NCI-H1048 (cell line): ENCODE measurements at places on chromosomes 16 and 17.

DNA sequence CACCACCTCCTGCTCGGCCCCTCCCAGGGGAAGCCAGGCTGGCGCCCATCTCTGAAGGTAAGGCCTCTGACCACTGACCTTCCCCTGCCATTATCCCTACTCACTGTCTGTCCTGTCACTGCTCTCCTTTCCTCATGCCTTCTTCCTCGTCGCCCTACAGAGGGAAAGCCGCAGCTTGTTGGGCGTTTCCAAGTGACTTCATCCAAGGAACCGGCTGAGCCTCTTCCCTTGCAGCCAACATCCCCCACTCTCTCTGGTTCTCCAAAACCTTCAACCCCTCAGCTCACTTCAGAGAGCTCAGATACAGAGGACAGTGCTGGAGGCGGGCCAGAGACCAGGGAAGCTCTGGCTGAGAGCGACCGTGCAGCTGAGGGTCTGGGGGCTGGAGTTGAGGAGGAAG, 3.0 kb downstream of the COA3 start:
- no peak for DNase-seq

DNA sequence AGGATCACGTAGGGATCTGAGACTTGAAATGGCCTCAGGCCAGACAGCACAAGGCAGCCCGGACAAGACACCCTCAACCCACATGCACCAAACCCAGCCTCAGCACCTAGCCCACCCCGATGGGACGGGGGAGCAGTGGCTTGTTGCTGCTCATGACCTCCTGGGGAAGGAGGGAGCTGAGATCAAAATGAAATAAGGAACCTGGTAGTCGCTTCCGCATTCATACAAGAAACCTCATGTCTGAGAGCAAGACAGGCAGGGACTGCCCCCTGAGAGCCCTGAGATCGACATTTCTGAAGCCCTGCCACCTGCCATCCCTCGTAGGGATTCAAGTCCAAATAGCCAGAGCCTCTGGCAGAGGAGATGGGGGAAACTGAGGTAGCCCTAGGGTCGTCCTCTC, 5.7 kb upstream of the CEP131 start:
- no peak for DNase-seq

DNA sequence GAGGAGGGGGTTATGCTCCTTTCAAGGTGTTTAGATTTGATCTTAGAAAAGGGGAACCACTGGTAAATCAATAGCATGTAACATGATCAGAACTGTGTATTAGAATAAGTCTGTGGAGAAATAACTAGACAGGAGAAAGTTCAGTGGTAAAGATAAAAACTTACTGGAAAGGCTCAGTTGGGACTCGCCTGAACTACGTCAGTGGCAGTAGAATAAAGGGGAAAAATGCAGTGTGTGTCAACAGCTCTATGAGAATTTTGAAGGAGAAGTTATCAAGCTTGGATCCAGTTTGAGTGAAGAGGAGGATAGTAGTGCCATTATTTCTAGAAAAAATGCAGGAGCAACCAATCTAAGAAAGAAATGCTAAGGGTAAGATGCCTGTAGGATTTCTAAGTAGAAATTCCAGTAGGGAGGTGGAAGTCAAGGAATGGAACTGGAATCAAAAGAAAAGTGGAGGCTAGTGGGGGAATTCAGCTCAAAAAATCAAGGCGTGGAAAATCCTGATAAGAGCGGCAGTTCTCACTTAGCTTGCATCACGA, 48.2 kb downstream of the USP31 start:
- no peak for DNase-seq

DNA sequence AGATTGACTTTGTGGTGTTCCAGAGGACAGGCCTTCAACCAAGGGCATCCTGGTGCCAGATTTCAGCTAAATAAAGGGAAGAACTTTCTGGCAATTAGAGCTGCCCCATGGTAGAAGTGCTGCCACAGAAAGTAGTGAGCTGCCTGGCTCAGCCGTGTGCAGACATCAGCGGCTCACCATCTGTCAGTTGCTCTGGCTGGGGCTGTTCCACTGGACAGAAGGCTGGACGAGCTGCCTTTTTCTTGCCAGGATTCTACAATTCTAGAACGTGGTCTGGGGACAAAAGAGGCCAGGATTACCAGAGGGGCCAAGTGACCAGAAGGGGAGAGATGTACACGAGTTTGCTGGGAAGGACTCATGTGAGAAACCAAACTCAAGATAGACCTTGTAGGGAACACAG, 107.0 kb upstream of the RPL38 start:
- no peak for DNase-seq

DNA sequence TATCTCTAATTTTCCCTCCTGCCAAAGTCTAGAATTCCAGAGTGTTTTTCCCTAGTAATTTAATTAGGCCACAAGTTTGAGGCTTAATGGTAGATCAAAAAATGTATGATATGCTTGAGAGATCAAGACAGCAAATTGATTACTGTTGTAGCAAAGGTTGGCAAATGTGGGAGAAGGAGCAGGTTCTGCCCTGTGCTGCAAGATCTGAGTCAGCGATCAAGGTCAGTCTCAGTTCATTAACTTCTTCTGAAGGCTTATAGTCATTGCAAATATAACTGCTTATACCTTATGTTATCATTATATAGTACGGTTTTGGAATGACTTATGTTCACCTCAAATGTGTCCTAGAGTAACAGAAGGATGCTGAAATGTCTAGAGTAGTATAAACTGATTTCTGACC, 231.1 kb upstream of the TBX2 start:
- DNase-seq, result no peak

- no peak for DNase-seq
Observed at GRCh38 chr16:11683145-11683544, 14.9 kb downstream of the SNN start.

GRCh38 chr16:55010492-55011160, 80.0 kb downstream of the IRX5 start:
- DNase-seq, result no peak
